CD8-positive, alpha-beta memory T cell (primary cell): ENCODE measurements at places on chromosomes 2 and 18. TPM values are rescaled to one million over a fixed set of nuclear protein-coding genes. Genes with fewer than 3 reads are reported as not detected.

The FASTKD2 gene
- total RNA-seq: 39.7 TPM

DNA sequence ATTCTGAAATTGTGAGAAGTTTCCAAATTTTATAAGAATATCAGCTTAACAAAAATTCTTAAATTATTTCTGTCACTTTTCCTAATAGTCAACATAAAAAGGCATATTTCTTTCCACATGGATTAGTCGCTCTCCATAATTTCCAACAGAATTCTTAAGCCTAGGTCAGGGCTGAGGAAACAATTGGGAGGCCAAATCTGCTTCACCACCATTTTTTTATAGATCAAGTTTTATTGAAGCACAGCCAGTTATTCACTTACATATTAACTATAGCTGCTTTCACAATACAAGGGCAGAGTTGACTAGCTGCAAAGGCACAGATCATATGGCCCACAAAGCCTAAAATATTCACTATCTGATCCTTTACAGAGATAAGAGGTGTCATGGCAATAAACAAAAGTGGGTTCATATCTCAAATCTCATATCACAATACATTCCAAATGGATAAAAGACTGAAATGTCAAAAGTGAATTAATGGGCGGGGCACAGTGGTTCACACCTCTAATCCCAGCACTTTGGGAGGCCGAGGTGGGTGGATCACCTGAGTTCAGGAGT is 18.7 kb downstream of the MEMO1 start:
- no peak overlapping the region for H3K27ac ChIP-seq
- H3K36me3 ChIP-seq: no peaks in the 10 kb centered on the region
- DNase-seq: no peak
- H3K4me1 ChIP-seq: peaks cover 20% of the 10 kb centered on the region

The DSG1 gene
- total RNA-seq: not detected

GRCh38 chr2:144383571-144384100 is 136.3 kb downstream of the ZEB2 start:
- H3K4me1 ChIP-seq: peaks cover 14% of the 10 kb centered on the region
- no peaks in the 10 kb centered on the region for H3K36me3 ChIP-seq
- H3K4me3 ChIP-seq: no peak overlapping the region
- H3K27ac ChIP-seq: no peak overlapping the region
- DNase-seq: no peak

DNA sequence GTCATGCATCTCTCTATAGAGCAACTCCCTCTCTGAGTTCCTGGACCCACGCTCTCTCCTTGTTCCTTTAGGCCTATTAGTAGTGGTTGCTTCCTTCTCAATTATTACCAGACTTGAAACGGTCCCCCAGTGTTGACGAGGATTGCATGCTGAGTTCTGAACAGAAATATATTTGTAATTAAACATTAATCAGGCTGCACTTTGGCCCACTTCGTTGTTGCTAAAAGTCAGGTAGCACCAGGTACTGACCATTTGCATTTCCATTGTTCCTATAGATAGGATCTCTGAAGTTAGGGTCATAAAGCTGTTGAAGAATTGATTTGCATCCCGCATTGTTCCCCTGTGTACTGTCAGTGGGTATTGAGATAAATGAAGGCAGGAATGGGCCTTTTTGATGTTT is 36.9 kb upstream of the TTR start:
- H3K4me3 ChIP-seq: no peak overlapping the region
- no peaks in the 10 kb centered on the region for H3K4me1 ChIP-seq
- DNase-seq: no peak
- H3K27ac ChIP-seq: no peak overlapping the region
- H3K27me3 ChIP-seq: no peaks in the 10 kb centered on the region
- H3K36me3 ChIP-seq: no peaks in the 10 kb centered on the region

The M1AP gene
- not detected for total RNA-seq

GRCh38 chr2:175282886-175283285 is 101.4 kb upstream of the ATP5MC3 start:
- no peaks in the 10 kb centered on the region for H3K4me1 ChIP-seq
- no peak overlapping the region for H3K27ac ChIP-seq
- no peaks in the 10 kb centered on the region for H3K27me3 ChIP-seq
- no peak for DNase-seq
